ENCODE measurements at places on chromosomes 2 and 18.

- DNase-seq = no peak
Measured at GRCh38 chr2:138306626-138307025, 194.9 kb upstream of the SPOPL start.

- DNase-seq = no peak
Measured at GRCh38 chr2:134462275-134462674, 208.4 kb downstream of the MGAT5 start.

GRCh38 chr2:181468811-181469210, 11.6 kb downstream of the ITGA4 start:
- no peak for DNase-seq

DNA sequence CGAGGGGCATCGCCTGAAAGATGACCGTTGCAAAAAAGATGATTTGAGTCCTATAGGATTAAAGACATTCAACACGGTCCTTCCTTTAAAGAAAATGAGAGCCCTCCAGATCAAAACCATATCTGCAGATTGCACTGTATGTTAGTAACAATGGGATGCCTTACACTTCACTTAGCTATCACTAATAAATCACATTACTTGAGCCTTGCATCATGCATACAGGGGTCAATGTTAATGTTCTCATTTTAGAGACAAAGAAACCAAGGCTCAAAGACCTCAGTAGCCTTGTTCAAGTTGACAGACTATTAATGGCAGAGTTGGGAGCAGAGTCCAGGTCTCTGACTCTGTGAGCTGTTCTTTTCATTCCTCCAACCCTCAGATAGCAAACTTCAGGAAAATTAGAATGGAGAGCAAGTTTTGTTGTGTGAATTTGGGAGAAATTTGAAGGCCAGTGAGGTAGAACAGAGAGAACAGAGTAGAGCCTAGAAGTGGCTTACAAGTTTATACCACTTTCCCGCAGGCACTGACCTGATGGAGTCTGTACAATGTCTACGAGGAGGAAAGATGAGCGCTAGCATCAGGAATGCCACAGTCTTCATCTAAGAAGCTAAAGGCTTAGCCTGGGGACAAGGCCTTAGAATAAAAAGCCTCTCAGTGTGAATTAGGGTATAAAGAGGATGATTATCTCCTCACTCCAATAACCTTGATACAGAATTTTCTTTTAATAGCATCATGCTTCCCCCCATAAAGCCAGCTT, 48.3 kb downstream of the TRIB2 start:
- DNase-seq = no peak

- DNase-seq = no peak
Measured at GRCh38 chr18:4842751-4843150, 354.3 kb downstream of the AKAIN1 start.

DNA sequence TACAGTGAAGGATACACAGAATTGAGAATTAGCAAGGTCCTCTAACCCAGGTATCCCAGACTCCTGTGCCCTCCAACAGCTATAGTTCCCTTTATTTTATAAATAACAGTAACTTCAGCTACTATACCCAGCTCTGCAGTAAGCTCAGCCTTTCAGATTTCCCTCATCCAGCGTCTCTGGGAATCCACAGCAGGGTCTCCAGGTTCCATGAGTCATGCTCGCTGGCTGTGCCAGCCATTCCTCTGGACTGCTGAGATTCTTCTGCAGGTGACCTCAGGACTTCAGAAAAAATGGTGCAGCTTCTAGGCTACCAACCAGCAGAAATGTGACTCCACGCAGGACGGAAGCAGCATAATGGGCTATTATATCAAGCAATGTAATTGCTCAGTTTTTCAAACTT, 419.3 kb downstream of the ZNF516 start:
- DNase-seq = no peak

GRCh38 chr2:26302846-26303245, 43.1 kb upstream of the SELENOI start:
- no peak for DNase-seq

DNA sequence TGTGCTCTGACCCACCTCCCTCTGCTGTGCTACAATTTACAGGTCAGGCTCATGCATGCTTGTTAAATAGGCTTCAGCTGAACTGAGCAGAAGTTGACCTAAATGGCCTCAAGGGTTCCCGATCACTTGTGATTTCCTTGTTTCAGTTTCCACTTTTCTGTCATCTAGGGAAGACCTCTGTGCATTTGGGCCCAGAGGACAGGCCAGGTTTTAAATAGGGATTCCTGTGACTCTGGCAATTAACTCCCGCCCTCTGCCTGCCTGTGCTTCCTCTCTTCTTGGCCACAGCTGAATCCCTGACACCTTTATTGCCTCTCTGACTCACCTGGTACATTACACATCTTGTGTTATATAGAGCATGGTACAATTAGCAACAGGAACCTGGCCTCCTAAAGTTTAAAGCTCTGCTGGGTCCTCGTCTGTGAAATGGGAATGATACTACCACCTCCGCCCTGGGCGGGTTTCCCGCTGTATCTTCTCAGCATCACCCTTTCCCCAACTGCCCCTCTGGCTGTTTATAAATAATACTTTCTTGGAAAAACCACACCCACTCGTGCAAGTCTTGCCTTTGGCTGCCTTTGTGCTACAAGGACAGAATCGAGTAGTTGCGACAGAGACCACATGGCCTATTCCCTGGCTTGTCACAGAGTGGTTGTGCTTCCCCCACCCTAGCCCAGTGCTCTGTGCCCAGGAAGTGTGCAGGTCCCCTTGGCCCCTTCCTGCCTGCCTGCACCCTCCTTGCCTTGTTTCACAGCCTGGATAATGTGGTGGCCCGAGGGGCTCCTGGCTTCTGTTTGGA, 7.9 kb downstream of the CABLES1 start:
- no peak for DNase-seq

GRCh38 chr2:68295516-68295915, 24.2 kb downstream of the CNRIP1 start:
- no peak for DNase-seq

Data from epithelial cell of proximal tubule (primary cell).